Hepatic stellate cell (primary cell): ENCODE measurements at places on chromosomes 2 and 18.

DNA sequence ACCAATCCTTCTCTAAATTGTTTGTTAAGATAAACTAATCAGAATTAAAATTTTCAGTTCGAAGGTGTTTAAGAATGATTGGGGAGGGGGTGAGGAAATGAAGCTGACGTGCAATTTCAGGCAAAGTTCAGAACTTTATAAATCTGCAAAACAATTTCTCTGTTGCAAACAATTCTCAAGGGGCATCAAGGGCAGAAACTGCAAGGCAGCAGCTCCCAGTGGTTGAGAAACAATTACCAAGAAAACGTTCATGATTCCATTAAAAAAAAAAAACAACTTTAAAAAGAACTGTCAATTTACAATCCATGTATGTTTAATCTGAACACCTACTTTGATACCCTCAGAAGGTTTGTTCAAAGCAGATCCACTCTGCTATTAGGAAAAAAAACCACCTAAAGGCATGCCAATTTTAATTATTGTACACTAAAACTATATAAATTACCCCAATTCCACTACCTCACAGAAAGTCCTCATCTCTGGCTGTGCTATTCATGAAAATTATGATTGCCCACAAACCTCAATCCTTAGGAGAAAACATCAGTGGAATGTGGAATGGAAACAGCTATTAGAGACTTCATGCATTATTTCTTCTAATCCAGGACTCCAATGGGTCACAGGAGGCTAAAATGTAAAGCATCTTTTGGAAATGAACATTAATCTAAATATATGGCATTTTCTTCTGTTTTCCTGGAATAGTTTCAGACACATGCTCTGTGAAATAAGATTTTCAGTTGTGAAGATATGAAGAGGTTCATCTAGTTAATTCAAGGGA lies 119.9 kb upstream of the ACVR1C start:
- DNase-seq, result no peak

GRCh38 chr2:105447476-105447875 lies 48.6 kb upstream of the FHL2 start:
- no peak for DNase-seq

DNA sequence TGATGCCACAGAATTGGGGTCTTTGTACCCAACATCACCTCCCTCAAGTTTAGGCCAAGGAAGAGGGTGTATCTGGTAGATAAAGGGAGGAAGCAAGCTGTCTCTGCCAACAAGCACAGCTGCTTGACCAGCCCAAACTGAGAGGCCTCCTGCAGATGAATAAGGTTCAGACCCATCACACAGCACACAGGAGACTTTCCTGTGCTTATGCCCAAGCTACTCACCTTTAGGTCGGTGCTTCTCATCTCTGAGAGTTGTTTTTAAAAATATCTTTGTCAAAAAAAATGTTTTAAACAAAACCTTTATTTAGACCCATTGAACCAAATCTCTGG lies 24.7 kb upstream of the SP3 start:
- no peak for DNase-seq

DNA sequence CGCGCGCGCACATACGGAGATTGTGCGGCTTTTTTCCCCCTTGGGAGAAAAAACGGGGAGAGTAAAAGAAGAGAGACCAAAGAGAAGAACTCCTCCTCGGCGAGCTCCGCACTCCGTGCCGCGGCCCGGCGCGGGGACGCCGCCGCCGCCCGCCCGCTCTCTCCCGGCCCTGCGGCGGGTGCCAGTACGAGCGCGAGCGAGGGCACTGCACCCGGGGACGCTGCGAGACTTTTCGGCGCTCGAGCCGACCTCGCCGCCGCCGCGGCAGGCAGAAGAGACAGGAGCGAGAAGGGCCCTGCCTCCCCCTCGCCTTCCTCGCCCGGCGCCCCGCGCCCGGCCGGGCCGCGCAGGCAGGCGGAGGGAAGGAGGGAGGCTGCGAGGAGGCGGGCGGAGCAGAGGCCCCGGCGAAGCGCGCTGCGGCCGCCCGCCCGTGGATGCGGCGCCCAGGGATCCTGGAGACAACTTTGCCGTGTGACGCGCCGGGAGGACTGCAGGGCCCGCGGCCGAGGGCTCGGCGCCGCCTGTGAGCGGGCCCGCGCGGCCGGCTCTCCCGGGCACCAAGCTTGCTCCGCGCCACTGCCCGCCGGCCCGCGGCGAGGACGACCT lies 857 bp upstream of the INHBB start:
- peak; percentile 44 for DNase-seq

- no peak for DNase-seq
Measured at GRCh38 chr2:99079226-99079625, 62.3 kb upstream of the C2orf15 start.
